ENCODE measurements at places on chromosomes 6 and 20.

DNA sequence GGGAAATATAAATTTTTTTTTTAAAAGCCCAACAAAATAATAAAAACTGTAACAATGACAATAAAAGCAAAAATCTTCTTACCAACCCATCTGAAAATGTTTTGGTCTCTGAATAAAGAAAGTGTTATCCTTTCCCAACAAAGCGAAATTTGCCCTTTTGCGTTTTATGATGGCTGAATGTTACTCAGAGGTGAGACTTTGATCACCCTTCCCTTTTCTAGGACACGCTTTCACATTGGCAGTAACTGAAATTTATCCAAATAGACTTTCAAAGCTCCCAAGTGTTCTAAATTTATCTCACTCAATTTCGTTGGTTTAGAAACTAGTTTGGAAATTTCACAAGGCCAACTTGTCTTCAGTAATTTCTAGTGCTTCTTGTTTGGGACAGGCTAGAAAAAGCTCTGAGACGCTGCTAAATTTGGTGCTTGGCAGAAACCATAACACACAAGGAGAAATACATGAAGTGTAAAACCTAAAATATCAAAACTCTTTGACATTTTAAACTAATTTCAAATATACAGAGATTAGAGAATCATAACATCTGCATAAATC is 354.5 kb upstream of the CITED2 start:
- no peak for DNase-seq

DNA sequence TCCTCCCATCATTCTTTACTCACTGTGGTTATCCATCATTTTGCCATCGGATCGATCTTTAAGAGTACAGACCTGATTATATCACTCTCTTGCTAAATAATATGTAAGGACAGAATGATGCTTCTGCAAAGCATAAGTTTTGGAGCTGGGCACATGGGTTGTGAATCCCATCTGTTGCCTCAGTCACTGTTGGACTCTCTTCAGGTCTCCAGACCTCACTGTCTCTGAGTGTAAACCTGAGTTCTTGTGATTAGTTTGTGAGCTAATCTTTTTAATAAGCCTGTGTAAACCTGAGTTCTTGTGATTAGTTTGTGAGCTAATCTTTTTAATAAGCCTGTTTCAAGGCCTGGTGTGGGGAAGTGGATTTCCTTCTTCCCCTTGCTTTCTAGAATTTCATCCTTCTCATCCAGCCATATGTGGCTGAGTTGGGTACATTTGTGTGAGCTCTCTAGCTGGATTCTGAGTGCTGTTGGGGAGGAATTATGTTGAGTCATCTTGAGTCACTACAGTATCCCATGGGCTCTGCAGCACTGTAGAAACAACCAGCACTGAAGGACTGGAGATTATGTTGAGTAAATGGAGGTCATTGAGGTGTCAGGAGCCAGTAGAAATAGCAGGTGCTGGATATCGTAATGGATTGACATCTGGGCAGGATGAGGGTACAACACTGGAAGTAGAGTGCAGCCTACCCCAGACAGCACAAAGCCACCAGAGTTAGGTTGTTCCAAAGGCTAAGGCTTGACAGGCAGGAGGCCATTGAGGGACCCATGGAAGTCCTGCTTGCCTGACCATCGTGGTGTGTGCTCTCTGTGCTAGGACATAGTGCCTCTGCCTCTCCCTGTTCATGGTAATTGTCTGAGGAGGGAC is 52.4 kb downstream of the SCAND1 start:
- no peak for DNase-seq

GRCh38 chr6:168162366-168162765 is 83.4 kb upstream of the FRMD1 start:
- no peak for DNase-seq

DNA sequence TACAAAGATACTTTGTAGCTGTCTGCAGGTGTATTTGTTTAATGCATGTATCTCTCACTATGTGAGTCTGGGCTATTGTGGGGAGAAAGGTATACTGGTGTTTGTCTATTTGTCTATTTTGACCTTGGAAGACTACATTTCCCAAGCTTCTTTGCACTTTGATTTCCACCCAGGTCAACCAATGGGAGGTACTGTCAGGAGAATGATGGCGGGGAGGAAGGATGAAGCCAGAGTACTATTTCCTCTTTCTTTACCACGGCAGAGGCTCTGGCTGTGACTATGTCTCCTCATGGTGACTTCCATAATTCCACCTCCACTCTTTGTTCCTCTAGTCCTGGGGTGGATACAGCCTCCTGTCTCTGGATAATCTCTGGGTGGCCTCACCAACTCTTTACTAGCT is 23.1 kb downstream of the LBP start:
- DNase-seq, result no peak

DNA sequence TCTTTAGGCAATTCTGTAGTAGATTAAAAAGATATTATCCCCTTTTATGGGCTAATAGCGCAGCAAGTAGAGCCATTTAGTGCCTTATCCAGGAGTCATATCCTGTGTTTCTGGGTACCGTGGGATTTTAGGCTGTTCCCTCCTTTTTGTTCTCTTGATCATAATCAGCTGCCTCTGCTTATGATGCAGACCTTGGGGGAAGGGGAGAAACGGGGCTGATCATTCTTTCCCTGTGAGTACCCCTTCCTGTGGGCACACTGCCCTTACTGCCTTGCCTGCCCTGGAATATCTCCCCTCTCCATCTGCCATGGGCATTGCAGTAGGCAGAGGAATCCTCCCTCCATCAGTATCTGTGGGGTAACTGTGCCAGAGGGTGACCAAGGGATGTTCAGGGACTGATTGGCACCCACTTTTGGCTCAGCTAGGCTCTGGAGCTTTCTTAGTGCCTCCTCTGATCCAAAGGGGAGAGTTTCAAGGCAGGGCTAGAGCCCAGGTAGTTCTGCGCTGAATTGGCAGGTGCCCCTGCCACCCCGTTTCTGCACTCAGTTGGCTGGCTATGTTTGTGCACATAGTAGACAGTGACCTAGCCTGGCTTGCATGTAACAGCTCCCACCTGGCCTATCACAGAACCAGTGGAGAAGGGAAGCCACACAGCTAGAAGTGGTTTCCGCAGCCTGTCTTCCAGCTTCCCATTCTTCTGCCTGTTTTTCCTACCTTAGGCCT is 103.3 kb downstream of the FIG4 start:
- DNase-seq, result no peak

GRCh38 chr6:73558624-73559398 is 38.0 kb upstream of the EEF1A1 start:
- DNase-seq, result no peak

DNA sequence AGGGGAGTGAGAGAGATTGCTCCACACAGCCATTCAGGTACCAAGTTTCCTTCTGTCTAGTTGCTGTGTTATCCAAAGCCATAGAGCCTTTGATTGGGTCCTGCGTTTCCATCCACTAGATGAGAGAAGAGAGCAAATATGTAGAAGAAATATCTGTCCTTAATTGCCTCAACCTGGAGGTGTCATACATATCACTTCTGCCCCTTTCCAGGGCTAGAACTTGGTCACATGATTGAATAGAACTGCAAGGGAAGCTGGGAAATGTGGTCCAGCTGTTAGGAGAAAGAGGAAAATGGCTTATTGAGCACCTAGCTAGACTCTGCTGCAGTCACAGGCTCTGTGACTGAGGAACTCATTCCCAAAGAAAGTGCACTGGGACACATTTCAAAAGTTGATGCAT is 115.6 kb upstream of the JAG1 start:
- no peak for DNase-seq

GRCh38 chr20:46573234-46573633 is 22.8 kb upstream of the OCSTAMP start:
- DNase-seq, result no peak

GRCh38 chr6:446418-447366 is 55.1 kb downstream of the IRF4 start:
- DNase-seq, result no peak

- DNase-seq, result no peak
These were observed 211.5 kb downstream of the GRM1 start for GRCh38 chr6:146240322-146240721.

DNA sequence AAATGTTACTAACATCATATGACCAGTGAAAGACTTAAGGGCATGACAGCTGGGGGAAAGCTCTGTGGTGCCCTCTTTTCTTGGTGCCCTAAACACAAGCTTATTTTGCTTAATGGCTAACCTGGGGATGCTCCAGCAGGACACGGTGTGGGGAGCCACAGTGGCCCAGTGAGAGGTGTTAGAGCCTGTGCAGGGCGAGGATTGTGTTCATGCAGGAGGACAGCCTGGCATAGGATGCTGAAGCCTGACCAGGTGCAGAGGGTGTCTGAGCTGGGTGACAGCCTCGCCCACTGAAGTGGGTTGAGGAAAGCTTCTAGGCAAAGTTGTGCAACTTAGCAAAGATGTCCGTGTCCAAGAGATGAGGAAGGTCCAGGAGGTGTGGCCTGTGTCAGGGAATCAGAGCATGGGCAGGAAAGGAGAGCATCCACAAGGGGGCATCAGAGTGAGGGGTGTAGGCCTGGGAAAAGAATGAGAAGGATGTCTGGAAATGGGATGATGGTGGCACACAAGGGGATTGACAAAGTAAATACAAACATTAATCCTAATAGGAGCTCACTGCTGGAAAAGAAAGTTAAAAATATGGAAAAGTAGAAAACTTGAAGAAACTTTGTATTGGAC is 33.9 kb downstream of the SLC17A4 start:
- DNase-seq, result no peak

DNA sequence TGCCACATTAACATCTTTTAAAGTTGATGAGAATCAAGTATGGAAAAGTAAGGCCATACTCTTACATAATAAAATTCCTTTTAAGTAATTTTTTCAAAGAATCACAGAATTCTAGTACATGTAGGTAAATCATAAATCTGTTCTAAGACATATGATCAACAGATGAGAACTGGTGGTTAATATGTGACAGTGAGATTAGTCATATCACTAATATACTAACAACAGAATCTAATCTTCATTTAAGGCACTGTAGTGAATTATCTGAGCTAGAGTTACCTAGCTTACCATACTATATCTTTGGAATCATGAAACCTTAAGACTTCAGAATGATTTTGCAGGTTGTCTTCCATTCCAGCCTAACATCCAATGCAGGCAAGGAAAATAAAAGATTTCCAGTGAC is 11.6 kb downstream of the PLN start:
- no peak for DNase-seq

DNA sequence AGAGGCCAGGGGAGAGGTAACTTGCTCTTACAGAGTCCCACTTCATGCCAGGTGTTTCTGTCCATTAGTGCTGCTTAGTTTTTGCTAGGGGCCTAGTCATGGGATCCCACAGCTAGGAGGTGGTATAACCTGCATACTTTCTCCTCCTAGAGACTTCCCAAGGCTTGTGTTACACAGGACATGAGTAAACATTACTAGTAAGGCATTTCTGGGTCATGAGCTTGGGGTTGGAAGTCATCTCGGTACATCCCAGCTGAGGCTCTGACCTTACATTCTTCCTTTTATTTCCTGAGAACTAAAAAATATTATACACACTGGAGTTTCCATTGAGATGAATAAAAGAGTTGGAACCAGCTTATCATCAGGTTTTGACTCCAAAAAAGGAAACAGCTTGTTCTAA is 20.9 kb upstream of the PNPLA1 start:
- DNase-seq, result no peak

GRCh38 chr6:7505189-7505699 is 36.2 kb upstream of the DSP start:
- no peak for DNase-seq

- DNase-seq, result no peak
These were observed 11.1 kb downstream of the CRISP1 start for GRCh38 chr6:49855221-49855620.

DNA sequence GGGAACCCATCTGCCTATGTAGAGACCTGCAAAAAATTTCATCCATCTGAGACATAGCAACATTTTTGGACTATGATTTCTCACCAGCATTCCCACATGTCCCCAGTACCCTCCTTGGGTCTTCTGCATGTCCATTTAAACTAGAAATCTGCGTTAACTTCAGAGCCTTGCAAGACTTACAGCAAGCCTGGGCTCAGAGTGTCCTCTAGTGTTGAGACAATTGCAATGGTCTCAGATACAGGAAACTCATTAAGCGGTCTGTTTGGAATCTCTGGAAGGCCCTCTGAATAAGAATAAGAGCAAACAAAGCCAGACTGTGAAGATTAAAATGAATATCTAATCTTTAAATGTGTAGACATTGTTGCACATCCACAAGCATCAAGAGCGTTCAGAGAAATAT is 20.5 kb upstream of the PI3 start:
- no peak for DNase-seq

- no peak for DNase-seq
These were observed 92.6 kb upstream of the SLC22A23 start for GRCh38 chr6:3549314-3549940.

- DNase-seq, result no peak
These were observed 206.8 kb downstream of the SIM1 start for GRCh38 chr6:100257793-100258395.

DNA sequence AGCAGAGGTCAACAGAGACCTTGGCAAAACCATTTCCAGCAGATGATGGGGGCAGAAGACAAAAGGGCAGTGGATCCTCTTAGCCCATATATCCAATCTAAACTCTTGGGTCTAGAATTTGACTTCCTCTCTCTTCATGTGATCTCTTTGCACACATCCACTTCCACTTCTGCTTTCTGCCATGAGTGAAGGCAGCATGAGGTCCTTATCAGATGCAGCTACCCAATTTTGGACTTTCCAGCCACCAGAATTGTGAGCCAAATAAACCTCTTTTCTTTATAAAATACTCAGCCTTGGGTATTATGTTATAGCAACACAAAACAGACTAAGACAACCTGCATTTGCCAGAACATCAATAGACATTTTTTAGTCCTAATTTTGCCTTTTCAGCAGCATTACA is 191.6 kb downstream of the ADAT2 start:
- DNase-seq, result no peak

- peak; percentile 18 for DNase-seq
These were observed 21.6 kb downstream of the STX7 start for GRCh38 chr6:132491303-132491702.

- no peak for DNase-seq
These were observed 319.1 kb upstream of the QKI start for GRCh38 chr6:163095401-163095800.

- DNase-seq, result no peak
These were observed 24.2 kb downstream of the MANBAL start for GRCh38 chr20:37313546-37314091.

DNA sequence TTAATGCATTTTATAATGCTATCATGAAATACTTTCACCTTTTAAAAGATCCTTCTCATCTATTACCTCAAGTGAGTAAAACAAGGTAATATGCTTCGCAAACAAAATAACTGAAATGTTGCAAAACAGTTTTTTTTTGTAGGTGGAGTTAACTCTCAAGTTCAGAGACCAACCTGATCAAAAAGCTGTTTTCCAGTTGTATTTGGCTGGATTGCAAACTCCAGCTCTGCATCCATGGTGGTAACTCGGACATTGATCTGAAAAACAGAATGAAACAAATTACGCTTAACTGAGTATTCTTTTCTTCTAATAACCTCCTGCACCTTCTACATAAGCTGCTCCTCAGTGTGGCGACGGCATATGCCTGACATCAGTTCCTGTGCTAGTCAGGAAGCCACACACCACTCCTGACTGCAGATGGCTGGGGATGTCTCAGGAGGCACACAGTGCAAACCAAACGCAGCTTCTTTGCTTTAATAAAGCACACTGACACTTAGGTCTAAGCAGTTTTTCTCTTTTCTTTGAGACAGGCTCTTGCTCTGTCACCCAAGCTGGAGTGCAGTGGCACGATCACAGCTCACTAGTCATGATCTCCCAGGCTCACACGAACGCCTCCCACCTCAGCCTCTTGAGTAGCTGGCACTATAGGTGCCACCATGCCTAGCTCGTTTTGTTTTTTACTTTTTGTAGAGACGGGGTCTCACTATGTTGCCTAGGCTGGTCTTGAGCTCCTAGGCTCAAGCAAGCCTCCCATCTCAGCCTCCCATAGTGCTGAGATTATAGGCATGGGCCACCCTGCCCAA is 29.9 kb downstream of the EZR start:
- DNase-seq, result no peak

Data from Right ventricle myocardium inferior (tissue), 1 donor.